ENCODE measurements at places on chromosomes 1 and 21.

- DNase-seq, result peak; percentile 80
Measured at GRCh38 chr1:18941221-18942141, 15.0 kb downstream of the IFFO2 start.

- DNase-seq, result no peak
Measured at GRCh38 chr1:214632091-214632490, 29.1 kb downstream of the CENPF start.

- DNase-seq, result no peak
Measured at GRCh38 chr1:228337711-228338520, 68.7 kb downstream of the TRIM11 start.

DNA sequence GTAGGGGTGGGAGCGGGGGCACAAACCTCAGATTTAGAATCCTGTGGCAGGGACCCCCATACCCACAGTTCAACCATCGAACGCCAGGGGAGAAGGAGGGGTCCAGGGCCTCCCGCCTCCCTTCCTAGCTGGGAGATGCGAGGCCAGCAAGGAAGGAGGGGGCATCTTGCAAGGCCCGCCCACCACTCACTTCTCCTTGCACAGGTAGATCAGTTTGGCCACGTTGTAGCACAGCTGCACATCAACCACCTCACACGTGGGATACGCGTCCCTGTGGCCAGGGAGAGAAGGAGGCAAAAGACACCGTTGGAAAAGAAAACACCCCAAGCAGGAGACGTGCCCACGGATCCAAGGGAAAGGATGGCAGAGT is 19.6 kb downstream of the TMEM63A start:
- DNase-seq, result no peak

DNA sequence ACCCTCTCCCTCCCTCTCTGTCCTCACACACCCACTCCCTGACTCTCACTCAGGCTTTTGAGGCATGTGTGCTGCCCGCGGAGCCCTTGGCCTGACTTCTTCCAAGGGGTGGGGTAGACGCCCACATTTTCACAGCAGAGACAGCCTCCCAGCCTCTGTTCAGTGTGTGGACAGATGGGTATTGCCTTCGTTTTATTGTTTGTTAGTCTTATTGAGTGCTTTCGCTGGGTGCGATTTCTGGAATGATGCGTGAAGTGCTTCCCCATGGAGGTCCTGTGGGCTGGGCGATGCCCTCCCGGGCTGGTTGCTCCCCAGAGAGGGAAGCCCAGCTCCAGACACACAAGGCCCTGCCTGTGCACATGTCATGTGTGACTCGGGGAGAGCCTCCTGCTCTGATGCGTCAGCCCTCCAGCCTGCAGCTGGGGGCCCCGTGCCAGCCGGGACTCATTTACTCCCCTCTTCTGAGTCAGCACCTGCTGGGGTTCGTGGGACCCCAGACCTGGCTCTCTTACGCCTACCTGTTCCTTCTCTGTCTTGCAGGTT is 14.7 kb downstream of the PDXK start:
- DNase-seq, result no peak

DNA sequence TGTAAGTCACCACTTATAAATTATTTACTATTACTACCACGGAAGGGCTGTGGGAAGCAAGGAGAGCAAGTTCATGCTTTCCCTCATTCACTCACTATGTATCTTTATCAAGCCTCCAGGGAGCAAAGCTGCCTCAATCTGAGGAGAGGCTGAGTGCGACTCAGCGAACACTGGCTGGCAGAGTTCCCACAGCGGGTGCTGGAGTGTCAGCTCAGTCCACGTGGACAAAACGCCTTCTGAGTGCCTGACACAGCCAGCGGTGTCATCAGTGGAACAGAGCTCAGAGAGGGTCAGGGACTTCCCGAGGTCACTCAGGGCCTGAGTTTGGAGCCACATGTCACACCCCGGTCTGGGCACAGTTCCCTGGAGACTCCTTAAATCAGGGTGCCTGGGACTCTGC is 16.9 kb downstream of the MATN1 start:
- peak; percentile 81 for DNase-seq

DNA sequence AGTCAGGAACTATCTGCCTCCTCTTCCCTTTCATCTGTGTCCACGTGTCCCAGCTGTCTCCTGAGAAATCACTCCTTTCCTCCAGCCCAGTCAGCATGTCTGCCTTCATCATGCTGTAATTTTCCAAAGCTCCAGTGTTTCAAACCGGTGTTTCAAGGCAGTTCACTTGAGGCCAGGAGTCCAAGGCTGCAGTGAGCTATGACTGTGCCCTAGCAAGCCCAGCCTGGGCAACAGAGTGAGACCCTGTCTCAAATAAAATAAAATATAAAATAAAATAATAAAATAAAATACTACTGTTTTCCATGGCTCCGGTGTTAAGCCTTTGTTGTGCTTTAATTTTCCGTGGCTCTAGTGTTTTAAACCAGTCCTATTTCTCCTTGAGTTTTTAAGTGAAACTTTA is 7.9 kb upstream of the SELENON start:
- no peak for DNase-seq

DNA sequence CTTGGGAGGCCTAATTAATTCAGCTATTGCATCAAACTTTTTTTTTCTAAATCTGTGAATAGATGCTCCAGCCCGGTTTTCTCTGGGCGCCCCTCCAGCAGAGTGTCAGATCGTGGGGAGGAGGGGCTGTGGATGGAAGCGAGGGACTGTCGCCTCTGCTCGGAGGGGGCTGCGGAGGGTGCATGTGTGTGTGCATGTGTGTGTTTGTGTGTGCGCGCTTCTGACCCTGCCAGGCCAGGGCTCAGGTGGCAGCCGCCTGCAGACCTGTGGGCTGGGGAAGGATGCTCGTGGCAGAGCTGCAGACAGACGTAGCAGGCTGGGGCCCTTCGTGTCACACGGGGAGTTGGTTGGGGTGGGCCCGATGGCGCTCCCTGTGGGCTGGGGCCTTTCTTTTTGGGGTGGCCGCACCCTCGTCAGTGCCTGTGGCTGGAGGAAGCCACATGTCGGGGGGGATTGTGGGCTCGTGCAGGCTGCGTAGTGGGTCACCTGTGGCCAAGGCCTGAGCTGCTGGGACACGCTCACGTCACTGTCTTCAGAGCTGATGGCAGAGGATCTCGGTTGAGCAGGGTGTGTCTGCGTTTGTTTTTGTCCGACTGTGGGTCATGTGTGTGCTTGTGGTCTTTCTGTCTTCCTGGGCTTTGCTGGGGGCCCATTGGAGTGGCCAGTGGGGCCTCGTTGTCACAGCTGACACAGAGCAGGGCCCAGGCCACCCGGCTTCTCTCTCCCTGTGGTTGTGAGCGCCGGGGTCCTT is 2.8 kb downstream of the SKI start:
- no peak for DNase-seq

DNA sequence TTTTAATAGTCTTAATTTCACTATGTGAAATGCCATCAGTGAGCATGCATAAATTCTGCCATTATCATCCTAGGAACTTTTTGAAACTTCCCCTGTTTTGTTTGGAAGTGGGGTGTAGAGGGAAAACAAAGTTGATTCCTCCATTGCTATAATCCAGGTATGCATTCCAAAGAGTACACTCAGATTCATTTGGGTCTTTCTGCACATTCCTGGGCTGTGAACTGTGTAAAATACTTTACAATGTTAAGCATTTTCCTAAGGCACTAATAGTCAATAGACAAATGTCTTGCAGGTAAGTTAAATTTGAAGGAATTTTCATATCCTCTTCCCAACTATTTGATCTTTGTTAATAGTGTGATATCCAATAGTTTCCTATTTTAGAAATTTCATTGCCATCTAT is 36.2 kb downstream of the SGIP1 start:
- DNase-seq, result no peak

DNA sequence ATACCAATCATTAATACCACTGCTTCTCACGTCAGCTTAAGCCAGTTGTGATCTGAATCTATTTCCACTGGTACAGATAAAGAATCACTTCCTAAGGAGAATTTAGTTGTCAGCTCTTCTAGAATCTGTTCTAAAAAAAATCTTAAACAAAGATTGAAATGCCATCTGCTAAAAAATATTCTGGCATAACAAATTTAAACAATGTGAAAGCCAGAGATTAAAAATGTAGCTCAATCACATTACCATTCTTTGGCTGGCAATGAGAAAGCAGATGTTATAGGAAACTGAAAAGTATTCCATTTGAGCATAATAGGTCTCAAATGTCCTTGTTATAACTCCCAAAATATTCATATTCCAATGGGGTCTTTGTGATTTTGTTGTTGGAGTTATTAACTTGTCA is 21.7 kb upstream of the LRRC8B start:
- DNase-seq, result no peak

- no peak for DNase-seq
Measured at GRCh38 chr1:165807613-165808012, 19.8 kb upstream of the UCK2 start.

GRCh38 chr1:33390542-33390941 is 40.4 kb downstream of the PHC2 start:
- no peak for DNase-seq

- no peak for DNase-seq
Measured at GRCh38 chr1:61581251-61581650, 143.7 kb downstream of the TM2D1 start.

DNA sequence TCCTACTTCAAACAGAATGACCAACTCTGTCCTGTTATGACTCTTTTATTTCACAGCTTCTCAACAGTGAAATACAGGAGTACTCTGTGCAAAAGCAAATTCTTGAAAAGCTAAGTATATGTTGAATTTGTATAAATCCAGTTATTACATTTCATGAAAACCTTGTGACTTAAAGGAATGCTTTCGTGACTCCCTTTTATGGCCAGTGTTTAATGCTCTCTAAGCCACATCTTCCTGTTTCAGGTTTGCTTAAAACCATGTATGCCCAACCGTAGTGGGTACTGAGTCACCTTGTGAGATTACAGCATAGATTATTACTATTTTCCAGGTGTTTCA is 40.2 kb upstream of the KIF1B start:
- no peak for DNase-seq

GRCh38 chr1:205582046-205582445 is 49.8 kb downstream of the ELK4 start:
- no peak for DNase-seq
